Mesothelial cell of epicardium (in vitro differentiated cells): ENCODE measurements at places on chromosomes 4 and X. TPM values are rescaled to one million over a fixed set of nuclear protein-coding genes. Genes with fewer than 3 reads are reported as not detected.

- H3K27ac ChIP-seq, result peak overlapping the region; percentile 98
- peaks cover 35% of the 10 kb centered on the region for H3K4me1 ChIP-seq
- DNase-seq, result no peak
- no peaks in the 10 kb centered on the region for H3K36me3 ChIP-seq
Measured at GRCh38 chr4:140374130-140374477, 658 bp downstream of the SCOC start.

DNA sequence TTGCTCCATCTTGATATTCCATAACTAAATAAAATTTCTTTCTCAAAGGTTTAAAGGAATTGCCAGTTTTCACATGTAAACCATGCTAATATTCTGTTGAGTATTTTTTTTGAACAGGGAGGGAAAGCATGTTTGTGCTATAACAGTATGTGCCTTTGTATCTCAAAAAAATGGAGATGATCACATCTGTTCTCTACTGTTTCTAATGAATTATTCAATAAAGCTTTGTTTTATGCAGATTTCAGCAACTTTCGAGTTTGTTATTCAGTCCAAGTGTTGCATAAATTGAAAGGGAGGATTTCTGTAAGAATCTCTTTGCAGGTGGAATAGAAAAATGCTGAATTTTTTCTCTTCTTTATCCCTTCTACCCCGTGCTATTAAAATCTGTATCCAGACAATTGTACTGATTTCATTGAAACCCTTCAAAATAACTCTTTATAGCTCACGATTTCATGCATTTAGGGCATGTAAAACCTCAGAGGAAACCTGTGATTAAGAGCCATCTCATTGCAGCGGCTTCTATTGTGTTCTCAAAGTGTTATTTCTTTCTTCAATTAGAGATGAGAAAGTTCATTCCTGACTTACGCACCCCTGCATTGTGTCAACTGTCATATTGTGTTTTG, 42.1 kb downstream of the NEIL3 start:
- H3K27me3 ChIP-seq, result no peaks in the 10 kb centered on the region
- H3K36me3 ChIP-seq, result peaks cover 22% of the 10 kb centered on the region
- no peak overlapping the region for H3K27ac ChIP-seq
- DNase-seq, result no peak

DNA sequence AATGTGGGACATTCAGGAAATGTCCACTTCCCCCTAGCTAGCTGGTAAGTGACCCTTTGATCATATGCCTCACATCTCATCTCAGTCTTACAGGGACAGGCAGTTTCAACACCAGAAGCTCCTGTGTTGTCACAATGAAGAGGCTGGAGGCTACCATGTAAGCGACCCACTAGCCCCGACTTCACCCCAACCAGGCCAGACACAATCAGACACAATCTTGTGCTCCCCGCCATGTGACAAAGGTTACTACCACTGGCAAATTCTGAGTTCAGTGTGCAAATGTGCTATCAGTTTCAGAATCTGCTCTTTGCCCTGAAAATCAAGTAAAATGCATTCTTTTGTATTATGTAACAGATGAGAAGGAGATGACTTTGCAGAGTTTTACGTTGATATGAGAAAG, 56.9 kb upstream of the STS start:
- H3K4me3 ChIP-seq, result no peak overlapping the region
- peaks cover 3% of the 10 kb centered on the region for H3K4me1 ChIP-seq
- peaks cover 10% of the 10 kb centered on the region for H3K36me3 ChIP-seq
- no peak overlapping the region for H3K27ac ChIP-seq
- no peak for DNase-seq

GRCh38 chr4:98728433-98728832, 70.0 kb upstream of the TSPAN5 start:
- no peaks in the 10 kb centered on the region for H3K27me3 ChIP-seq
- peaks cover 3% of the 10 kb centered on the region for H3K4me1 ChIP-seq
- H3K27ac ChIP-seq, result peak overlapping the region; percentile 64
- H3K36me3 ChIP-seq, result no peaks in the 10 kb centered on the region
- H3K4me3 ChIP-seq, result no peak overlapping the region

GRCh38 chr4:1750381-1751154, 29.2 kb downstream of the TACC3 start:
- no peak overlapping the region for H3K4me3 ChIP-seq
- H3K27me3 ChIP-seq, result peaks cover 2% of the 10 kb centered on the region
- no peaks in the 10 kb centered on the region for H3K4me1 ChIP-seq
- H3K27ac ChIP-seq, result no peak overlapping the region

GRCh38 chr4:130689181-130689580, 1593.2 kb downstream of the C4orf33 start:
- no peaks in the 10 kb centered on the region for H3K27me3 ChIP-seq
- no peak overlapping the region for H3K4me3 ChIP-seq
- no peak for DNase-seq
- H3K27ac ChIP-seq, result no peak overlapping the region

DNA sequence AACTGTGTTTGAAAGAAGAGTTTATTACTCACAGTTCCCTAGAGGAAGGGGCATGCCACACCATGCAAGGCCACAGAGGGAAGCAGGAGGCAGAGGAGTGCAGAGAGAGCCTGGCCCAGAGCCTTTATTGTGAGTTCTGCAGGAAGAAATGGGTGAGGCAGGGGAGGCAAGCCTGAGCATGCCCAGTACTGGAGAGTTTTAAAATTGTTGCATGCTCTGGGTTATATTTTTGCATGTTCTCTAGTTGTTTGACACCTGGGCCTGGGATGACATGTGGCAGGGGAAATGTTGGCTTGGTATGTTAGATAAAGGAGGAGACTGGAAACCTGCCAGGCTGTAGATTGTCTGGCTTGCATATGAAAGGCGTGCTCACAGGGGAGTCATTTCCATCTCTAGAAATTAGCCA, 19.7 kb upstream of the CRMP1 start:
- no peak for DNase-seq
- H3K4me3 ChIP-seq, result no peak overlapping the region
- peaks cover 2% of the 10 kb centered on the region for H3K4me1 ChIP-seq
- no peaks in the 10 kb centered on the region for H3K36me3 ChIP-seq

DNA sequence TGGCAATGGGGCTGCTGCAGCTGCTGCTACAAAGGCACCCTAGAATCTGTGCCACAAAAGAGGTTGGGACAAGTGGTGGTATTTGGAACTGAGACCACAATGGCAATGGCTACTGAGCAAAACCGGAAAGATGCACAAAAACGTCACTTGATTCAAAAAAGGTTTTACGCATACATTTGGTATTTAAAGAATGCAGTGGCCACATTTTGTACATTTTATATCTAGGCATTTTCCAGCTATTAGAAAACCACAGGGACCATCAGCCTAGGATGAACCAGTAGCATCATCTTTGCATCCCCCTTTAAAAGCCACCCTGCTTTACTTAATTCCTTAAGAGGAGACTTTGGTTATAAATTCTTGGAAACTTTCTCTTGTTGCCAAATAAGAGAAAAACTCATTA, 104.8 kb upstream of the CXCL13 start:
- no peaks in the 10 kb centered on the region for H3K36me3 ChIP-seq
- H3K27ac ChIP-seq, result no peak overlapping the region
- no peak overlapping the region for H3K4me3 ChIP-seq

DNA sequence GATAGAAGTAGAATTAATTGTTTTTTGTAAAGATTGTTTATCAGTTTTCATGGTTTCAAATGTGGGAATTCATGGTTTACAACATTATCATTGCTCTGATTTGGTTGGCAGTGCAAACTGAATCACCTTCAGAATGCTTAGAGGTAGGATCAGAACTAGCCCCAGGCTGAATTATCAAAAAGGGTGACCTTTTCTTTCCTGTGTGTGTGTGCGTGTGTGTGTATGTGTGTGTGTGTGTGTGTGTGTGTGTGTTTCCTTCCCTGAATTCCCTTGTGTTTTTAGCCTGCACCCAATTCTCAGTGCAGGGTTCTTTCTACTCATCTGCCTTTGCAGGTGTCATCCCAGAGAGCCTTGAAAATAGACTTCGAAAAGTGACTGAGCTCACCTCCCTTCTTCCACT, 125.0 kb downstream of the BMPR1B start:
- H3K4me3 ChIP-seq, result no peak overlapping the region
- H3K27me3 ChIP-seq, result no peaks in the 10 kb centered on the region
- H3K36me3 ChIP-seq, result no peaks in the 10 kb centered on the region
- DNase-seq, result no peak

DNA sequence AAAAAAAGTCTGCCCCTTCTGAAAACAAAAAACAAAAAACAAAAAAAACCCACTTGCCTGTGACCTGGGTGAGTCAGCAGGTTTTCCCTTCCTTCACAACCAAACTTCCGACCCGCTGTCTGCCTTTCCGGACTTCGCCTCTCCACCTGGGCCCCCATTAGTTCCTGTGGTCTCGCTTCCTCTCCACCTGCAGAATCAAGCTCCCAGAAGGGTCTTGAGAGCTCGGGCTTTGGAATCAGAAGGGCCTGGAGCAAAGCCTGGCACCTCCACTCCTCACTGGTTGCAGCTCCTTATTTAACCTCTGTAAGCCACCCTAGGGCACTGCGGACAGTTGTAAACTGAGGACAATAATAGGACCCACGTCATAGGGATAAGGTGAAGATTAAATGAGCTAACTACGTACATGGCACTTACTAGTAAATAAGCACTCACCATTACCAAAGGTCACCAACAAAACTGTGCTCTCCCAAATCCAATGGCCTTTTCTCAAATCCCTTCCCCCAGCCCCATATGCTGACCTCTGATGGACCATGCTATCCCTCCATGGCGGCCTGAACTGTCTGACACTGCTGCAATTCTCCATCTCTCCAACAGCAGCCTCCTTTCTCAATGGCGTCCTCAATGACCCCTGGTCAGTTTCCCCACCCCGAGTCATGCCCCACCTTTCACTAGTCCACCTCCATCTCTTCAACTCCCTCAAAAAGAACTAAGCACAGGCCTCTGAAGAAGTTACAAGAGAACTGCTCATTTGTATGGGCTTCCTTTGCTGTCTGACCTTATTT, 64.2 kb downstream of the IRF2 start:
- peaks cover 32% of the 10 kb centered on the region for H3K36me3 ChIP-seq
- H3K27ac ChIP-seq, result no peak overlapping the region
- DNase-seq, result no peak
- no peaks in the 10 kb centered on the region for H3K27me3 ChIP-seq
- peaks cover 23% of the 10 kb centered on the region for H3K4me1 ChIP-seq
- no peak overlapping the region for H3K4me3 ChIP-seq

DNA sequence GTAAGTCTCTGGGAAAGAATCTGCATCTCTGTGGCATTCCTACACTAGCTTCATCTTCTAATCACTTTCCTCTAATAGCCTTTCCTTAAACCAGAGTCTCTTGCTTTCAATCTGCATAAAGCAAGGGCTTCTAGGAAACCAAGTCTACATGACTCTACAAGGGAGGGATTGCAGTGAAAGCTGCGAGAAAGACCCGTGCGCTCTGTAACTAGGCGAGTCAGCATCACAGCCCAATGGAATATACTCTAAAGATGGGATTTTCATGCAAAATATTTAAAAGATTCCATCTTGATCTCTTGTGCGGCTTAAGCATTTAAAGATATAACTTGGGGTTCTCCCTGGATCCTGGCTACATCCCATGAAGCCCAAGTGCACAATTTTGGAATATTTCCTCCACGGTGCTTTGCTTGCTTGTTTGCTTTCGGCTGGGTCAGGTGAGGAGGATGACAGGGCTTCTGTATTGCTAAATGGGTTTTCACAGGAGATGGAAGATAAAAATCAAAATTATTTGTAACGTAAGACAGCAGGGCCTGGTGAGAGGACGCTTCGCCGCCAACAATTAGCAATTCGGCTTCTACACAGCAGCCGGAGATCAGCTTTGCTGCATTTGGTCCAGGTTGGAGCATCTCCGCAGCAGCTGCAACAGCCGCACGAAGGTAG, 687 bp upstream of the GRIA2 start:
- no peaks in the 10 kb centered on the region for H3K36me3 ChIP-seq
- peaks cover 82% of the 10 kb centered on the region for H3K27me3 ChIP-seq
- H3K27ac ChIP-seq, result no peak overlapping the region
- no peak for DNase-seq
- H3K4me3 ChIP-seq, result peak overlapping the region; percentile 9
- peaks cover 18% of the 10 kb centered on the region for H3K4me1 ChIP-seq

- H3K27ac ChIP-seq, result no peak overlapping the region
- H3K27me3 ChIP-seq, result no peaks in the 10 kb centered on the region
- DNase-seq, result no peak
- H3K4me3 ChIP-seq, result peak overlapping the region; percentile 27
Measured at GRCh38 chrX:69173906-69174305, 8.7 kb upstream of the PJA1 start.

GRCh38 chr4:123936621-123937043, 540.0 kb downstream of the SPRY1 start:
- no peaks in the 10 kb centered on the region for H3K27me3 ChIP-seq
- DNase-seq, result no peak

The C1GALT1C1 gene
- total RNA-seq, result 12.7 to 12.9 TPM (median 12.8 TPM) in 3 replicates

The CPLX1 gene
- total RNA-seq, result 4.5 to 4.7 TPM (median 4.6 TPM) in 3 replicates

The BEX1 gene
- total RNA-seq, result 10.7 to 12.2 TPM (median 10.8 TPM) in 3 replicates

The CHIC2 gene
- total RNA-seq, result 20.1 to 23.3 TPM (median 21.8 TPM) in 3 replicates

The HSD17B13 gene
- total RNA-seq, result 0.16 to 0.20 TPM (median 0.18 TPM) in 3 replicates

The SYN1 gene
- total RNA-seq, result 3.7 to 4.4 TPM (median 4.2 TPM) in 3 replicates

The RNF150 gene
- total RNA-seq, result 38.5 to 40.7 TPM (median 40.1 TPM) in 3 replicates
